Stimulated activated CD4-positive, alpha-beta T cell treated with anti-CD3 and anti-CD28 coated beads, Interleukin-1b, Interleukin-23, amount 100 ng/mL, for 1 hour (primary cell): ENCODE measurements at places on chromosomes 13 and 19.

DNA sequence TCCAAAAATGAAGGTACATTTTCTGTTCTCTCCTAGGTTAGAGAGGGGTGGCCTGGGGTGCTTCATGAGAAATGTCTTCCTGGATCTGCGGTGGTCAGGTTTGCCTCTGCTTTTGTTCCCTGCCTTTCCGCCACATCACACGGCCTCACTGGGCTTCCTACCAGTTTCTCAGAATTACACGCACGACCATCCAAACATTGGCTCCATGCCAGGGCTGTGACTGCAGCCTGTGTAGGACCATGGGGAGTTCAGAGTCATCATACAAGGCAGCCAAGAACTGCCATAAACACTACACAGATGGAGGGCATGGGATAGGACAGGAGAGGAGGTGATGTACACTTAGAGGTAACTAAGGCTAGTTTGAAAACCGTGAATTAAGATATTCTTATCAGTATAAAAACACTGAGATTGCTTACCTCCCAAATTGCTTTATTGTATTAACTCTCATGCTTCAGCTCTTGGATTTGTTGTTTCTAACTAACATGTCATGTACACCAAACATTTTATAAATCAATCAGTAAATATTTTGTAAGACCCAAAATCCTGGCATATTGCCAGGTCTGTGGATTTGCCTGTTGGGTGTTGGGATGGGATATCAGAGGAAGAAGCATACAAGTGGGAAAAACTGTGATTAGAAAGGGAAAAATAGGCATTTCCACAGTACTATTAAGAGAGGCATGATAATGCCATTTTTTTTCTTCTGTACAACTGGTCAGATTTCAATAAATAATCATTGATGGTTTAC lies 45.2 kb downstream of the CDADC1 start:
- no peak for DNase-seq

- DNase-seq = no peak
These were observed 1.7 kb downstream of the CATSPERG start for GRCh38 chr19:38337360-38337653.

DNA sequence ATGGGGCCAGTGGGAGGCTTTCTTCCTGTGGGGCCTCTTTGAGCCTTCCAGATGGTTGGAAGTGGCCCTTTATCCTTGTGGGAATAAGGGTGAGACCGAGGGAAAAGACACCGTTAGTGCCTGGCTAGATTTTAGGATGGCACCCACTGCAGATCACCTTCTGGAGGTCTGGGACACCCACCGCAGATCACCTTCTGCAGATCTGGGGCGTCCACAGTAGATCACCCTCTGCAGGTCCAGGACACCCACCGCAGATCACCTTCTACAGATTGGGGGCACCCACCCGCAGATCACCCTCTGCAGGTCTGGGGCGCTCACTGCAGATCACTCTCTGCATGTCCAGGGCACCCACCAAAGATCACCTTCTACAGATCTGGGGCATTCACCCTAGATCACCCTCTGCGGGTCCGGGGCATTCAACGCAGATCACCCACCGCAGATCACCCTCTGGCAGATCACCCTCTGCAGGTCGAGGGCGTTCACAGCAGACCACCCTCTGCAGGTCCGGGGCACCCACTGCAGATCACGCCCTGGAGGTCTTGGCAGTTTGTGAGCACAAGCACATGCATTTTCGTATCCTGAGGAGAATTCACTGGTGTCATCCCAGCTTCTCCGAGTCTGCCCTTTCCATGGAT lies 153.4 kb upstream of the TSHZ3 start:
- no peak for DNase-seq

- DNase-seq = no peak
These were observed 36.8 kb upstream of the PSG9 start for GRCh38 chr19:43306097-43306496.

GRCh38 chr19:35419046-35419445 lies 29.0 kb upstream of the FFAR2 start:
- no peak for DNase-seq

DNA sequence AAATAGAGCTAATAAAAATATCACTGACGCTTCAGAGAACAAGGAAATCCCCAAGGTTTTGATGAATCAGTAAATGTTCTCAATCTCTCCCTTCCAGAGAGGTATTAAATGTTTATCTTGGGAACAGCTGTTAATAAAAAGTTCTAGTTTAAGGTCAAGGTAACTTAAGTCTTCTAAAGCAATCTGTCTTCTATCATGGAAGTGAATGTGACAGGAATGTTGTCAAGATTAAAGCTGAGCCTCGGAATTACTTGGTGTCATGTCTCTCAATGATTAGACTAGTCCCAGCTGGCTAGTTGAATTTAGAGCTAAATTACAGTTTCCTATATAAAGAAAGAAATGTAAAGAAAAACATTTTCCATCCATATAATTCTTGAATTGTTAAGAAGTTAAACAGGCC lies 23.4 kb downstream of the ESD start:
- DNase-seq = no peak

DNA sequence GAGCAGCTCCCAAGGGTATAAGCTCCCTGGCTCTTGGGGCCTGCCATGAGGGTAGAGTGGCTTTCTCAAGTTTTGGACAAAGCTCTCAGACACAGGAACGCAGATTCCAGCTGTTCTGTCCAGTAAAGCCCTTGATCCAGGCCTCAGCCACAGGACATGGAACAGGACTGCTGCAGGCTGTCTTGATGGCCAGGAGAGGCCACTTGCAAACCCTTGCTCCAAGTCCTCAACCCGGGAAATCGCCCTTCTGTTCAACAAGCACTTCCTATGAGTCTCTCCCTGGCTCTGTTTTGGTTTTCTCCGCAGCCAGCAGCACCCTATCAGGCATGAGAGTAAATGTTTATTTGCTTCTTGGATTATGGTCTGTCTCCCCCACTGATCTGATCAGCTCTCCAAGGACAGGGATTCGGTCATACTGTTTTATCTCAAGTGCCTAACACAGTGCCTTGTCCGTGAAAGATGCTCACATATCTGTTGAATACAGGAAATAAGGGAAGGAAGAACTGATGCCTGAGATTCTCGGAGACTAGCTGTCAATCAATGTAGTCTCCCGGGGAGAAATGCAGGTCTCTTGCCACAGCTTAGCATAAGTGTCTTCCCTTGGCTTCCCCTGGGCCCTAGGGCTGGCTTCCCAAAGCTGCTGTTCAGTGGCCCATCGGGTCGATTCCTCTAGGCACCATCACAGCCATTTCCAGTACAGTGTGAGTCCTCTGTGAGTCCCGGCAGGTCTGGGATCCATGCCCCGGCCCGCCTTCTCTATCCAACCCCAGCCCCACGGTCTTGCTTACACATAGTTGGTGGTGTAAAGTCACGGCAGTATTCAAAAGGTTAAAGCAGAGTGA lies 90.8 kb downstream of the TSHZ3 start:
- no peak for DNase-seq

- no peak for DNase-seq
These were observed 5.7 kb upstream of the CDC42EP5 start for GRCh38 chr19:54478677-54479266.

DNA sequence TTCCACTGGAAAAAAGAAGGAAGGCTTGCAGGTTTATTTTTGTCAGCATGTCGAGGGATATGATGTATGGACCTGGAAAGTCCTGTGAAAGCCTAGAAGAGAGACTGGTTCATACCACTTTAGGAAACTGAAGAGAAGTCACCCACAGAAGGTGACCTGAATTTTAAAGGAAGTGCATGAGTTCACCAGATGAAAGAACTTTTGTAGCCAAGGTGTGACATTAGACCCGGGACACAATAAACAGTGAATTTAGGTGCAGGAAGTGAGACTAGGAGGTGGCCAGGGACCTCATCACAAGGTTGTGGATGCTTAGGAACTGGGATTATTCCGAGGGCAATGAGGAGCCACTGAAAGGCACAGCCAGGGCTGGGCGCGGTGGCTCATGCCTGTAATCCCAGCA lies 79.1 kb downstream of the ZNF429 start:
- no peak for DNase-seq

- DNase-seq = no peak
These were observed 3.3 kb upstream of the C3 start for GRCh38 chr19:6723738-6724137.

- no peak for DNase-seq
These were observed 7.7 kb downstream of the YIPF2 start for GRCh38 chr19:10920781-10921180.

DNA sequence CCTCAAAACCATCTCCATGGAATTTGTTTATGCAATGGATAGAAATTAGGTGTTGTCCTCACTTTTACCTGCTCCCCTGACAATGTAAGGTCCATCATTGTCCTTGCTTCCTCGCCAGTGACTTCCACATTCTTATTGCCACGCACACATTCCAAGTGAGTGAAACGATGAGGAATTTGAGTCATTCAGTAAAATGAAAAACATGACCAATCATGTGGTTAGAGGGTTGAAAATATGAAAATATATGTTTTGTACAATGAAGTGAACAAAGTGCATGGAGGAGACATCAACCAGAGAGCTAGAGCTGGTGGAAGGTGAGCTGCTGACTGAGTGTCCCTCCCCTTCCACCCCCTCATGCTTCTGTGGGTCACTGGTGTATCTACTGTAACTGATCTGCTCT lies 91.7 kb downstream of the ATP8A2 start:
- DNase-seq = no peak

DNA sequence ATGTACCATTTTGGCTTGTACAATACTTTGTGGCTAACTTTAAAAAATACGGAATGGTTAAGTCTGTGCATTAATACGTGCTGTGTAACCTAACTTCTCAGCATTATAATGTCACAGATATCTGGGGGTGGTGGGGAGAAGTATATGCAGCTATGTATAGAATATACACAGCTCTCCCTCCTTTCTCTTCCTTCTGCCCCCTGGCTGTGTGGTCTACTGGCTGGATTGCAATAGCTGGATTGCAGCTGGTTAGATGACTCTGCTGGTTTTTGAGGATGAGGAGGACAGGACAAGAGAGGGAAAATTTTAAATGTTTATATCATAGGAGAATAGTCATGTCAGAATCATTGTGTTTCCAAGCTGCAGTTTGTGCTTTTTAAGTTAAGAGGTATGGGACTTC lies 9.7 kb downstream of the RNASEH2B start:
- no peak for DNase-seq

- DNase-seq = no peak
These were observed 121.7 kb downstream of the B3GLCT start for GRCh38 chr13:31321457-31321856.

GRCh38 chr19:3642987-3643673 lies 16.5 kb upstream of the CACTIN start:
- no peak for DNase-seq

GRCh38 chr13:31731921-31732320 lies 7.4 kb upstream of the RXFP2 start:
- no peak for DNase-seq

DNA sequence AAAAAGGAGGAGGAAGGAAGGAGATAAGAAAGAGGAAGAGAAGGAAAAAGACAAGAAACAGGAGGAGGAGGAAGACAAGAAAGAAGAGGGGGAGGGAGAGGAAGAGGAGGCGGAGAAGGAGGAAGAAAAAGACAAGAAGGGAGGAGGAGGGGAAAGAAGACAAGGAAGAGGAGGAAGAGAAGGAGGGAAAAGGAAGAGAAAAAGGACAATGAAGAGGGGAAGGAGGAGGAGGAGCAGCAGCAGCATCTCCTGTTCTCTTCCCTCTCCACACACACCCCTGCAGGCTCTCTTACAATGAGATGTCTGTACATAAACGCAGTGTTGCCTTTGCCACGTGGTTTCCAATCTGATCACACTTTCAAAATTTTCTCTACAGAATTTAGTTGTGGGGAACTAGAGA lies 66.6 kb downstream of the RUBCNL start:
- no peak for DNase-seq

DNA sequence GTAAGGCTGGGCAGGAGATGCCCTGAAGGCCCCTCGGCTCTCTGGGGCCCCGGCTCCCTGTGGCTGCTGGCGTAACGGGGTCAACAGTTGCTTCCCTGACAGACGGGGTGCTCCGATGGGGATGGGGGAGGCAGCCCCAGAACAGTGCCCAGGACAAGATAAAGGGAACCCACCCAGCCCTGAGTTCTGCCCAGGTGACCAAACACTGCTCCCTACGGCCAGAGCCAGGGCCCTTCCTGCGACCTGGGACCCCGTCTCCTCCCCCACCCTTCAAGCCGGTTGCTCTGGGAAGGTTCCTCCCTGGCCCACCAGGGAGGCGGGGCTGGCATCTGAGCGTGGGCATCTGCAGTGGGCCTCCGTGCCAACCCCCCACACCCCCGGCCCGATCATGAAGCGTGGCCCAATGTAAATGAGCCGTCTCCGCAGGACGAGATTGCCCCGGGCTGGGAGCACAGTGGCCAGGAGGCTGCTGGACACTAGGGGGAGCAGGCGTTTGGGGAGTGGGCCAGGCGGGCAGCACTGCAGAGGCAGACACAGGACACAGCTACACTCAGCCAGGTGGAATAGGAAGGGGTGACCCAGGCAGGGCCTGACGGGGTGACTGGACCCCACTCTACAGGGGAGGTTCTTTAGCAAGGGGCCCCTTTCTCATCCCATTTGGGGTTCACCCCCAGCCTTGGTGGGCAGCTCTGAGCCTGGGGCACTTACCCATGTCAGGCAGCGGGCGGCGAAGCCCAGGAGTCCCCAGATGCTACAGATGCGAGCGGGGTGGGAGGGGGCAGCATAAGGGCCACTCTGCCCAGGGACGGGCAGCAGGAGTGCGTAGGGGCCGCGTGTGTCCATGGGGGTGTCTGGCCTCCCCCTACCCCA lies 1.2 kb upstream of the NKPD1 start:
- no peak for DNase-seq

- no peak for DNase-seq
These were observed 1952.0 kb downstream of the OLFM4 start for GRCh38 chr13:54980651-54981050.

DNA sequence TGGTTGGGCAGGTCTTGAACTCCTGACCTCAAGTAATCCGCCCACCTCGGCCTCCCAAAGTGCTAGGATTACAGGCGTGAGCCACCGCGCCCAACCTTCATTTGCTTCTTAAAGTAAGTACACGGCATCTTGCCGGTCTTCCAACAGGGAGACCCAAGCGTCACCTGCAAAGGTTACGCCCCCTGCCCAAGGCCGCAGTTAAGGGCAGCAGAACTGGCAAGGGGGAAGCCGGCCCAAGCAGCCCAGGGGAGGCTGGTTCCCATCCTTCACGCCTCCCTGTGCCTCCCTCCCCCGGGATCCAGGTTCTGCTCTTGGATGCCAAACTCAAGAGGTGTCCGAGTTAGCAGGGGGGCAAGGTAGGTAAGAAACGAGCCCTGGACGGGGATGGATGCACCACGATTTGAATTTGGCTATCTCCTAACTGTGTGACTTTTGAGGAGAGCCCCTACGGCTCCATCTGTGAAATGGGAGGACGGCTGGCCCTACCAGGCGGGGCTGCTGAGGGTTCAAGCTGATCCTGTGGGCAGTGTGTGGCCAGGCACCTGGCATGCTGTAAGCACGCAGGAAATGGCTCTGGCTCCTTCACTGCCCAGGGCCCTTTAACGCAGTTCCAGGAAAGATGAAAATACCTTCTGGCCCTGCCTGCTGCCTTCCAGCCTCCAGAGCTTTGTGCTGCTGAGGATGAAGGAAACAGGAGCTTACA lies 9.0 kb downstream of the RFX1 start:
- DNase-seq = no peak

DNA sequence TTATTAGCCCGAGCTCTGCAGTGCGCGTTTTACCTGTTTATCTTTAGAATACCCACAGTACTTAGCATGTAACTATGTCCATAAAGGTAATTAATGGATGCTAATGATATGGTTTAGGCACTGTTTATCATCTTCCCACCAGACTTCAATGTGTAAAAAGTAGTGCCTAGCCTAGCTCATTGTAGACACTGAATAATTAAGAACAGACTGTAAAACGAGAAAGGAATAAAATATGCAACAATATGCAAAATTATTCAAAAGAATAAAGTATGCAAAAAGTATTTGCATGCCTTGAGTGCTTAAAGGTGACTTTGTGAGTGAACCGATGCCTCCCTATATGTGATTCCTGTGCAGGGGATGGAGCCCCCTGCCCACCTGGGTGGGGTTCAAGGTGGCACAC lies 35.7 kb upstream of the RNF113B start:
- no peak for DNase-seq

- no peak for DNase-seq
These were observed 35.3 kb downstream of the CERS4 start for GRCh38 chr19:8244442-8244841.
